ENCODE measurements at places on chromosomes 2 and 18. TPM values are rescaled to one million over a fixed set of nuclear protein-coding genes. Genes with fewer than 3 reads are reported as not detected.

LBX2 gene
- not detected for total RNA-seq

RAD51AP2 gene
- total RNA-seq = not detected

ZNF804A gene
- total RNA-seq = 1.2 TPM

RESP18 gene
- not detected for total RNA-seq

CCDC85A gene
- 28.4 TPM for total RNA-seq

IL36RN gene
- total RNA-seq = not detected

EMILIN2 gene
- total RNA-seq = 33.3 TPM

DYSF gene
- total RNA-seq = 4.2 TPM

PROM2 gene
- total RNA-seq = 0.44 TPM

GULP1 gene
- 42.2 TPM for total RNA-seq

SMC6 gene
- total RNA-seq = 12.8 TPM

CD302 gene
- 142 TPM for total RNA-seq

SESTD1 gene
- 134 TPM for total RNA-seq

SLC5A7 gene
- total RNA-seq = not detected

PKP4 gene
- total RNA-seq = 88.5 TPM

C2orf72 gene
- total RNA-seq = 0.17 TPM

TXNDC2 gene
- total RNA-seq = 0.33 TPM

CAVIN2 gene
- 83.5 TPM for total RNA-seq

MATN3 gene
- total RNA-seq = 1.7 TPM

IL36G gene
- not detected for total RNA-seq

PDCD1 gene
- total RNA-seq = not detected

REEP1 gene
- 1.1 TPM for total RNA-seq

All from subcutaneous adipose tissue (tissue), 4 donors.